Naive thymus-derived CD8-positive, alpha-beta T cell (primary cell): ENCODE measurements at places on chromosomes 1 and 21. TPM values are rescaled to one million over a fixed set of nuclear protein-coding genes. Genes with fewer than 3 reads are reported as not detected.

CACHD1 gene
- total RNA-seq: 5.2 TPM

GRCh38 chr1:218772575-218772974 lies 401.1 kb upstream of the LYPLAL1 start:
- no peak for DNase-seq

DNA sequence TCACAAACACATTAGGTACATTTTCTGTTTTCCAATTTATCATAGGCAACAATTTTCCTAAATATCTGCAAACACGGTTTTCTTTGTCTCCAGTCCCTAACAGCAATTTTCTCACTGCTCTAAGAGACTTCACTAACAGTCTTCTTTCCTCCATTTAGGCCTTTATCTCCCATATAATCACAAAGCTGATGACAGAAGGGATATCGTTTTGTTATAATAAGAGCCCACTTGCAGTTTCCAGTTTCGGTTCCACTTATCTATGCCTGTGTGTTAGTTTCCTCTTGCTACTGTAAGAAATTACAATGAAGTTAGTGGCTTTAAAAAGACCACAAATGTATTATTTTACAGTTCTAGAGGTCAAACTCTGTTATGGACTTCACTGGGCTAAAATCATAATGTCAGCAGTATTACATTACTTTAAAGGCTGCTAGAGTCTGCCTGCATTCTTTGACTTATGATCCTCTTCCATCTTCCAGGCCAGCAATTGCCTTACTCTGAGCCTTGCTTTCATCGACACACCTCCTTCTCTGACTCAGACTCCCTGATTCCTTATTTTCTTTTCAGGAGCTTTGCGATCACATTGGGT lies 549.3 kb downstream of the NCAM2 start:
- no peak for DNase-seq

- DNase-seq: no peak
Measured at GRCh38 chr1:153592748-153593147, 20.2 kb downstream of the S100A16 start.

- no peak for DNase-seq
Measured at GRCh38 chr1:230141797-230142607, 75.0 kb downstream of the GALNT2 start.

GRCh38 chr21:43304206-43304605 lies 122.7 kb downstream of the SIK1 start:
- DNase-seq: no peak
